ENCODE measurements at places on chromosomes 4 and X. TPM values are rescaled to one million over a fixed set of nuclear protein-coding genes. Genes with fewer than 3 reads are reported as not detected.

DNA sequence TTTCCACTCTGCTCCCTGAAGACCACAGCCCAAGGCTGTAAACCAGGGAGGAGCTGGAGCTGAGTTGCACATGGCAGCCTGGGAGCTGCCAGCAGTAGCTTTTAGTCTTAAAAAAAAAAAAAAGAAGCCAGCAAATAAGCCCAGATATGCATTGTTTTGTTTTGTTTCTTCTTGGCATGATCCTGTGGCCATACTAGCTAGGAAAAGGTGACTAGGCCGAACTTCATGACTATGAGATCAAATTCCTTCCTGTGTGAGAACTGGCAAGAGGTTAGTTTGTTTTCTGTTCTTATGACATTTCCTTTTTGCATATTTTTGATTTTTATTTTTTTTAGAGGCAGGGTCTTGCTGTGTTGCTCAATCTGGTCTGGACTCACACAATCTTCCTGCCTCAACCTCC is 323.3 kb downstream of the DCTD start:
- no peaks in the 10 kb centered on the region for H3K4me1 ChIP-seq
- no peak overlapping the region for H3K4me3 ChIP-seq
- H3K27ac ChIP-seq = no peak overlapping the region
- H3K27me3 ChIP-seq = no peaks in the 10 kb centered on the region

- no peak overlapping the region for H3K27ac ChIP-seq
- H3K4me1 ChIP-seq = no peaks in the 10 kb centered on the region
- H3K27me3 ChIP-seq = no peaks in the 10 kb centered on the region
- no peaks in the 10 kb centered on the region for H3K36me3 ChIP-seq
- no peak for DNase-seq
- no peak overlapping the region for H3K4me3 ChIP-seq
Observed at GRCh38 chr4:8085491-8086117, 73.0 kb downstream of the ABLIM2 start.

Gene RNF175
- not detected for total RNA-seq

DNA sequence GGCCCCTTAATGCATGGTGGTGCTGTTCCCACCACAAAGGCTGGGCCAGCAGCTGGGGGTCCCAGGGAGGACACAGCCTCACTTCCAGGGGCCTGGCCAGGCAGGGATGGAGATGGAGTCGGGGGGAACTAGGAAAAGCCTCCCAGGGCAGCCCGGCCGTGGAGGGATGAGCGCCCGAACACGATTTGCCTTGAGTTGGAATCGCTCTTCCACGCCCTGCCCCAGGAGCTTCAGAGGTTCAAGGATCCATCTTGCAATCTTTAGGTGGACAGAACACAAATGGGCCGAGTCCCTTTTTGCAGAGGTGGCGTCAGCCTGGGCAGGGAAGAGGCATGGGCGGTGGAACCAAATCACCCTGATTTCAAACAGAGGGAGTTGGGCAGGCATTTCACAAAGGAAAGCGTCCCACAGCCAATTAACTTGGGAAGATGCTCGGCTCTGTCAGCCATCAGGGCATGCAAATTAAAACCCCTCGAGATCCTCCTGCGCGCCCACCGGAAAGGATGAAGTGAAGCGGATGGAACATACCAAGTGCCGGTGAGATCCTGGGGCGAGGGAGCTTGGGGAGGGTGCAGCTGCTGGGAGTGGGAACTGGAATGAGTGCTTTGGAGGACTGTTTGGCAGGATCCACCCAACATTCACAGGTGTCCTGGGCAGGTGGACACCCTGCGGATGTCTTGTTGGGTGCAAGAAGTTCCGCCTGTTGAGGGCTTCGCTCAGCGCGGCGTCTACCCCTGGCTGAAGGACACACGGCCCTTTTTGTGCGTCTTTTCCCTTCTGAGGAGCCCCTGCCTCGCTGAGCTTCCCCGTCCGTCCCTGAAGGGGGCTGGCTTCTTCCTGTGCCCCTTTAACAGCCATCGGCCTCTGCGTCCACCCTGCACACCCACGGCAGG is 75.7 kb downstream of the HTRA3 start:
- no peaks in the 10 kb centered on the region for H3K36me3 ChIP-seq
- H3K27ac ChIP-seq = no peak overlapping the region
- H3K4me3 ChIP-seq = no peak overlapping the region
- DNase-seq = no peak
- no peaks in the 10 kb centered on the region for H3K4me1 ChIP-seq
- H3K27me3 ChIP-seq = no peaks in the 10 kb centered on the region

GRCh38 chrX:9897761-9898161 is 69.4 kb upstream of the CLDN34 start:
- no peak for DNase-seq
- no peaks in the 10 kb centered on the region for H3K36me3 ChIP-seq
- no peak overlapping the region for H3K4me3 ChIP-seq
- no peaks in the 10 kb centered on the region for H3K4me1 ChIP-seq
- no peaks in the 10 kb centered on the region for H3K27me3 ChIP-seq

Measured in colonic mucosa (tissue), 4 donors.